ENCODE measurements at places on chromosomes 3 and 15.

GRCh38 chr15:81859737-81860516 is 185.9 kb downstream of the MEX3B start:
- DNase-seq, result no peak

DNA sequence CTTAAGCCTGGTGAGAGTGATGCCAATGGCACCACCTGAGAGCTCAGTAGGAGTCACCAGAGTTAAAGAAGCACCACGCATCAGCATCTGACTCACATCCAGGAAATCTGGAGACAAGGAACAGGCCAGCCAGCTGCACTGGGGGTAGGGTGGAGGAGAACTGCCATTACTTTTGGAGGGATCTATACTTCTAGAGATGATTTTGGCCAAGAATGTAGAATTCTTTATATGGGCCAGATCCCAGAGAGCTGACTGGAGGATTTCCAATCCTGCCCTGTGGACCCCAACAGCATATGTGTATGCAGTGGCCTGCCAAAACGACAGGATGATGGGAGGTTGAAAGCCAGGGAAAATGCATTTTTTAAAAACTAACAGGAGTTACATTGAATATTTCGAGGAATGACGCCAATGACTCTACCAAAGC is 29.8 kb downstream of the CCR3 start:
- no peak for DNase-seq

DNA sequence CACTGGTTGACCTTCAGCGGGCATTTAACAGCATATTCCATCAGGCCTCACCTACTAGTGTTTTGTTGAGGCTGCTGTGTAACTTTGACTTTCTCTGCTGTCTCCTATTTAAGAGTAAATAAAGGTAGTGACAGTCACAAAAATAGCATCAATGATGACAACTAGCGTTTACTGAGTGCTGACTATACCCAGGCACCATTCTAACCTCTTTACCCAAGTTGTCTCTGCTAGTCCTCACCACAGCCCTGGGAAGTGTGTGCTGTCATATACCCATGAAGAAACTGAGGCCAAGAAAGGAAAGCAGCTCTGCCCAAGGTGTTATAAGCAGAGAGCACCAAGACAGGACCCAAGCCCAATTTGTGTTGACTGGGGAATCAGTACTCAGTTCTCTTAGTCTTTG is 286.4 kb upstream of the CTDSPL start:
- no peak for DNase-seq

DNA sequence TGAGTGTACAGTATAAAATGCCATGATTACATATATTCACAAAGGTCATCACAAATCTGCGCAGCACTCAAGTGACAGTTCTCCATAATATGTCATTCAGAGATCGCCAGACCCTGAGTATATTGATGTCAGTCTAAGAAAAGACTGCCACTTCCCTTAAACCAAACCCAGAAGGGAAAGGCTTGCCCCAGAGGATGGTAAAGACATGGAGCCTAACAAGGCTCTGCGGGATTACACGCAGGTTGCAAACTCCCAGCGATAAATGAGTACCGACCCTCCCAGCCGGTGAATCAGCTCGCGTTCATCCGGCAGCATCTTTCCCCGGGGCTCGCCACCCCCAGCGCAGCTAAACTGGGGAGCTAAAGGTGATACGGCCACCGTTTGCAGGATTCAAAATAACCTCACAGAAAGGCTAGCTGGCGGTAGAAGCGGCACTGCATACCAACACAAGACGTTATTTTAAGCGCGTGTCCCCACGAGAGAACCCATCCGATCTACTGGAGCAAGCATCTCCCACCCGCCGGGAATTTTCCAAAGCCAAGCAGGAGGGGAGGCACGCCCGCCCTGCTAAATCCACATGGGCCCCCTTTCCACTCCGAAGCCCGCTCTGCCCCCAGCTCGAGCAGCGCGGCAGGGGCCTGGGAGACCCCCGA is 643 bp downstream of the MYO5A start:
- peak; percentile 62 for DNase-seq

DNA sequence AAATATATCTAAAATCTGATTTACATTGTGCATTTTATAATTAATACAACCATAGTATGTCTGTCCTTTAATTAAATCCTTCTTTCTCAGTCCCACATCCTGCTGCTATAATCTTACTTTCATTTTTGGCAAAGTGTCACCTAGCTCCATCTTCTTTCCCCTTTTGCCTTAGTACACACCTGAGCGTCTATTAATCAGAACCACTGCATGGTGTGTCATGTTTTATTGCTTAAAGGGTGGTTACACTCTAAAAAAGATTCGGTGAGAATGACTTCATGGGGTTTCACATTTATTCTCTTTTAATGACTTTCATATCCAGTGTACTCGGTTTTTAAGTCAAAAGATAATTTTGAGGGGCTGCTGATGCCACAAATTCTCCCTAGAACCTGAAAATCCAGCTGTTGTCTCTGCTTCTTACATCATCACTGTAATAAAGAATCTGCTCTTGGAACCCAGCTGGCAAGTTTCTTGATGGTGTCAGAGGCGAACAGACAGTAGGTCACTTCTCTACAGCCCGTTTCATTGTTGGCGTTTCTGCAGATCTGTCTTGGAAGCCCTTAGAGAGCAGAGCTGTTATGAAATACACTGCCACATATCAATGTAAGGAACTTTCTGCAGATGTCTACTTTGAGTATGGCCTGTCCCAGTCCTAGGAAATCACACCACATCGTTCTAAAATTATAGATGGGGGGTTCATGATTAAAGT is 99.7 kb downstream of the TIGIT start:
- no peak for DNase-seq

DNA sequence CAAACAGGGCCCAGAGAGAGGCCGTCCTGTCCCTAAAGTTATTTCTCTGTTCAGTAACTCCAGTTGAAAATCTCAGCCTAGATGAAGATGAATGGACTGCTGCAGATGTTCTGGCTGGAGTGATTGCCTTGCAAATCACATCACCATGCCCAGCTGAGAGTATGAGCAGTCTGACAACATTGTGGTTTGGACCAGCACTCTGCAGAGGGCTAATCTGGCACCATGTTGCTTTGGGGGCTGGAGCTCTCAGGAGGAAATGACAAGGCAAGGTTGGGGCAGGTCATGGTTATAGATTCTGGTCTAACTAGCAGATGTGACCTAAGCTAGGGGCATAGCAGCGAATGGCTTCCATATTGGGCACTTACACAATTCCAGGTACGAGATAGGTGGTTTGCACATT is 314.2 kb downstream of the CLSTN2 start:
- no peak for DNase-seq

DNA sequence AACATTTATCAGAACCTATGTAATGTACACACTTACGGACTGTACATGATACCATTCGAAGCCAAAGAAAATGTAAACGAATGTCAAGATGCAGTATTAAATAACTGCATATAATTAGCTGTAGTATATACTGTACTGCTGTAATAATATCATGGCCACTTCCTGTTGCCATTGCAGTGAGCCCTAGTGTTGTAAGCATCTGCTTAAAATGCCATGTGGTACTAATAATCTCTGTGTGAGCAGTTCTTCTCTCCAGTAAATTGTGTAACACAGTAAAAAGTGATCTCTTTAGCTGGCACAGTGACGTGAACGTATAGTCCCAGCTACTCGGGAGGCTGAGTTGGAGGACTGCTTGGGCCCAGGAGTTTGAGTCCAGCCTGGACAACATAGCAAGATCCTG is 8.6 kb downstream of the SPG11 start:
- no peak for DNase-seq

- DNase-seq, result no peak
Measured at GRCh38 chr3:194352667-194353246, 1.6 kb upstream of the CPN2 start.

GRCh38 chr3:48140336-48140757 is 47.9 kb downstream of the CDC25A start:
- DNase-seq, result no peak

Data from activated CD4-positive, alpha-beta T cell treated with anti-CD3 and anti-CD28 coated beads for 48 hours (primary cell).